Motor neuron (in vitro differentiated cells): ENCODE measurements at places on chromosomes 3 and 15. TPM values are rescaled to one million over a fixed set of nuclear protein-coding genes. Genes with fewer than 3 reads are reported as not detected.

EPHB3 gene
- total RNA-seq: 34.8 and 36.3 TPM in 2 replicates

HLTF gene
- 67.2 and 73.2 TPM in 2 replicates for total RNA-seq

CISH gene
- 1.3 and 1.5 TPM in 2 replicates for total RNA-seq

TNFAIP8L3 gene
- total RNA-seq: 0.55 and 0.75 TPM in 2 replicates

NEO1 gene
- total RNA-seq: 48.4 and 53.6 TPM in 2 replicates

PLIN1 gene
- 0.48 and 0.51 TPM in 2 replicates for total RNA-seq

SLC22A13 gene
- total RNA-seq: 0.27 and 0.36 TPM in 2 replicates

TM4SF1 gene
- 0.08 and 0.09 TPM in 2 replicates for total RNA-seq

CCR3 gene
- total RNA-seq: 0.14 and 0.25 TPM in 2 replicates

IL17RB gene
- total RNA-seq: 2.5 and 3.9 TPM in 2 replicates

DNA sequence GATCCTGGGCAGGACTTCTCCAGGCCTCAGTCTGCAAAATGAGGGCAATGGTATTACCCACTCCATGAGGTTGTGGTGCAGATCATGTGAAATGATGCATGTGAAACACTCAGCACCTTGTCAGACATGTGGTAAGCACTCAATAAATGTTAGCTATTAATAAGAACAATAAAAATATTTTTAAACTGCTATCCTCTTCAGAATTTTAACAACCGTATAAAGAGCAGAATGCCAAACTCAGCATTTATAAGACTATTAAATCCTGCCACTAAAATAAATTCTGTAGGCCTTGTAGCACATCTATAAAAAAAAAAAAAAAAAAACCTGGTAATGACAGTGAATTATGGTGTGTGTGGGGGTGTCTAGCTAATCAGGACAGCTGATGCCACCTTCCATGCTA is 213.9 kb upstream of the UMPS start:
- no peak for ATAC-seq

DNA sequence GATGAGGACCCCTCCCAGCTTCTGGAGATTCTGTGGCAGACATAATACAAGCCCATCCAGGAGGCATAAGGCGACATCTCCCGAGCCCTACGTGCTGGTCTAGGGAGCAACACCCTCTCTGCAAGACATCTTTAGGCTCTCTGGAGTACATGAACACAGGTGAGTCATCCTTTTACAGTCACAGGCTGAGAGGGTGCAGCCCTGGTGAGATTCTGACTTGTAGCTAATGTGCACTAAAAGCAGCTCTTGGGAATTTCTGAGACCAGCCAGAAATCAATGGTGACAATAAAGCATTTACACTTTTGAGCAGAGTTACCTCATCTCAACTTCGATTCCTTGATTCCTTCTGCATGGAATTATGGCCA is 131.1 kb downstream of the XXYLT1 start:
- ATAC-seq: peak; percentile 85

- ATAC-seq: no peak
These were observed 300.3 kb upstream of the CBLB start for GRCh38 chr3:106168962-106169750.

GRCh38 chr3:15766406-15766805 is 31.4 kb downstream of the ANKRD28 start:
- ATAC-seq: no peak

GRCh38 chr3:17142516-17142915 is 257.8 kb downstream of the PLCL2 start:
- no peak for ATAC-seq

GRCh38 chr3:28139288-28139687 is 102.1 kb upstream of the CMC1 start:
- no peak for ATAC-seq

DNA sequence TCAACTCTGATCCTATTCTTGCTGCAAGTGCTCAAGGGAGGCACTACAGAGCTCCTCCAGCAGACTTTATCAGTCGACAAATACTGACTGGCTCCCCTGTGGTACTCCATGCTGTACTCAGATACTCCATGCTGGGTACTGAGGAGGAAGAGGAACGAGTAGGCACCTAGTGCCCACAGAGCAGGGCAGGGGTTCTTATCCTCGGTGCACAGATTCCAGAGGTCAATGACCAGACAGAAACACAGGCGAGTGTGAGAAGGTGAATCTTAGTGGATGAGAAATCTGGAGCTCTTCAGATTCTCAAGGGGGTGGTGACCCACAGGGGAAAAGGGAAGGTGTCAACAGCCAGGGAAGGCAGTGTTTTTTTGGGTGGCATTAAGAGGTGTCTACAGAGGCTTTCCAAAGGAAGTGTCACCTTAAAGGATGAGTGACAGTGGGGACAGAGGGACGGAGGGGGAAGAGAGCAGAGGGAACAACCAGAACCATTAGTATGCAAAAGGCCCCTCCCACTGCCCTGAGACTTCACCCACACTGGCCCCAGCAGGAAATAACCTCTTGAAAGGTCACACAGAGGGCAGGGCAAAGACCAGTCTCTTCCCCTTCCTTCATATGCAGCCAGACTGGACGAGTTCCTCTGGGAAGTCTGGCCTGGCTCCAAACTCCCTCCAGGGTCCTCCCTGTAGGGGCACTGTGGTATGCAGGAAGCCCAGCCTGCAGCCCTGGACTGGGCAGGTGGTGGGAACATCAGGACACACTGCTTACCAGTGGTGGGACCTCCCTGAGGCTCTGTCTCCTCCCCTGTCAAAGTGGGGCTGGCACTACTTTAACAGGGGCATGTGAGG is 27.5 kb downstream of the CCDC12 start:
- ATAC-seq: peak; percentile 63

DNA sequence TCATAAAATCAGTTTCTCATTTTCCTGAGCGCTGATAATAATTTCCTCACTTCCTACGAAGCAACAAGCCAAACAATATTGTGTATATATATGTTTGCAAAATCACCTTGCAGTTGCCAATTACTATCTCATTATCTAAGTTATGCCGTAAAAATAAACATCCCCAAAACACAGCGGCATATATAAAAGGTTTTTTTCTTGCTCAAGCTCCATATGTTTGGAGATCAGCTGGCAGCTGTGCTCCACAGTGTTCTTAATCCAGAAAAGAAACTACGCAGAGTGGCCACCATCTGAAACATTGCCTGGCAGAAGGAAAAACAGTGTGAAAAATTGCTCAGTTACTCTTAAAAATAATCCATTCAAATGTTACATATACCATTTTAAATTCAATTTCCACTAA is 951.4 kb downstream of the PLOD2 start:
- no peak for ATAC-seq

- ATAC-seq: no peak
These were observed 15.8 kb upstream of the SST start for GRCh38 chr3:187685948-187686347.

GRCh38 chr15:62209821-62210220 is 44.7 kb upstream of the C2CD4B start:
- ATAC-seq: no peak

GRCh38 chr3:41307065-41307464 is 107.8 kb downstream of the CTNNB1 start:
- ATAC-seq: no peak

DNA sequence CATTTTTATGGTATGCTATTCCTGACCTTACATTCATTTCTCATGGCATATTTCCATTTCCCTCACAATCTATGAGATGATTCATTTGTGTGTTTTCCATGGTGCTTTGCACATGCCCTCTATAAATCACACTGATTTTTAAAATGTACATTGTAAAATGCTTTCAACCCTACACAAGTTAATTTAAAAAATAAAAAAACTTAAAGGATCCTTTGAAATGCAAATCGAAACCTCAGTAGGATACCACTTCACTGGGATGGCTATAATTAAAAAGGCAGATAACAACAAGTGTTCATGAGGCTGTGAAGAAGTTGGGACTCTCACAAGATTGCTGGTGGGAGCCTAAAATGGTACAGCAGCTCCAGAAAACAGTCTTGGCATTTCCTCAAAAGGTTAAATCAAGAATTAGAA is 83.5 kb downstream of the FMN1 start:
- ATAC-seq: peak; percentile 72

- no peak for ATAC-seq
These were observed 39.0 kb downstream of the RASA2 start for GRCh38 chr3:141525814-141526213.

- no peak for ATAC-seq
These were observed 962 bp upstream of the NEK4 start for GRCh38 chr3:52771702-52772101.
